ENCODE measurements at places on chromosomes 6 and 20. TPM values are rescaled to one million over a fixed set of nuclear protein-coding genes. Genes with fewer than 3 reads are reported as not detected.

GRCh38 chr6:143570147-143570853 lies 58.8 kb upstream of the FUCA2 start:
- H3K4me1 ChIP-seq: no peaks in the 10 kb centered on the region
- DNase-seq: no peak
- no peak overlapping the region for H3K27ac ChIP-seq
- H3K27me3 ChIP-seq: no peaks in the 10 kb centered on the region
- no peak overlapping the region for H3K4me3 ChIP-seq
- no peaks in the 10 kb centered on the region for H3K36me3 ChIP-seq

DNA sequence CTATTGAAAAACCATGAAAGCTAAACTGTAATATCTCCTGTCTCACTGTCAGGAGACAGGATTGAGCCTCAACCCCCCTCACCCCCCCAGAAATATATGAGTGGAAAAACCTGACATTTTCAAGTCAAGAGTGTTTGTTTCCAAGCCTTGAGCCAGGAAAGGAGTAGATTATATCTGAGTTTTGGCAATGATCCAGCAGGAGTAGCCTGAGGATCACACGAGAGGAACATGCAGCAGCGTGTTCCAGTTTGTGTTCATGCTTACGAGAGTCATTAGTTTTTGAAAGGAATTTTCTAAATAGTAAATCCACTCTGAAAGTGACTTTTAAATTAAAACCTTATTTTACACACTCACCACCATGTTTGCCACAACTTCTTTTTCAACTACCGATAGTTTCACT lies 15.8 kb downstream of the IL22RA2 start:
- no peaks in the 10 kb centered on the region for H3K36me3 ChIP-seq
- no peaks in the 10 kb centered on the region for H3K27me3 ChIP-seq
- no peak overlapping the region for H3K4me3 ChIP-seq
- H3K4me1 ChIP-seq: no peaks in the 10 kb centered on the region
- no peak for DNase-seq

The TFAP2D gene
- total RNA-seq: not detected

DNA sequence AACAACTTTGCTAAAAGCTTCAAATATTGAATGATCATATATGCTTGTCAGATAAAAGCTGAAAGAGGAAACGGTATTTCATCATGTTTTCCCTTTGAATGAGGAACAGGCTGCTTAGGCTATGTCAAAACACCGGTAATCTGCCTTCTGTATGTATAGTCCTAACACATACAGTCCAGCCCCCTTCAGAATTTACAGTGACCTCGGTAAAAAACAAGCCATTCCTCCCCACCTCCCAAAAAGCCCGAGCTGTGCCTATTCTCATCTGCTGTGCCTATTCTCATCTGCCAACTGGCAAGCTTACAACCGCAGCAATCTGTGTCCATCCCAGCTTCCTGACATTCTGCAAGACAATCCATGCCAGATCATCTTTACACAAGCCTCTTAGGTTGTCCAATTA lies 26.8 kb upstream of the UBE2J1 start:
- H3K4me3 ChIP-seq: no peak overlapping the region
- no peak for DNase-seq
- H3K27ac ChIP-seq: no peak overlapping the region
- H3K4me1 ChIP-seq: no peaks in the 10 kb centered on the region
- no peaks in the 10 kb centered on the region for H3K27me3 ChIP-seq
- H3K36me3 ChIP-seq: no peaks in the 10 kb centered on the region

GRCh38 chr20:11296951-11297350 lies 620.7 kb upstream of the BTBD3 start:
- DNase-seq: no peak
- no peaks in the 10 kb centered on the region for H3K27me3 ChIP-seq
- no peaks in the 10 kb centered on the region for H3K4me1 ChIP-seq
- H3K4me3 ChIP-seq: no peak overlapping the region

All from thoracic aorta (tissue), 2 donors.